ENCODE measurements at places on chromosomes 6 and 20. TPM values are rescaled to one million over a fixed set of nuclear protein-coding genes. Genes with fewer than 3 reads are reported as not detected.
A peak's percentile ranks its signal among the peaks of the same experiment; 100 is the strongest.

The MOG gene
- not detected for total RNA-seq

The TCP11 gene
- 0.56 TPM for total RNA-seq

The TBXT gene
- total RNA-seq = not detected

DNA sequence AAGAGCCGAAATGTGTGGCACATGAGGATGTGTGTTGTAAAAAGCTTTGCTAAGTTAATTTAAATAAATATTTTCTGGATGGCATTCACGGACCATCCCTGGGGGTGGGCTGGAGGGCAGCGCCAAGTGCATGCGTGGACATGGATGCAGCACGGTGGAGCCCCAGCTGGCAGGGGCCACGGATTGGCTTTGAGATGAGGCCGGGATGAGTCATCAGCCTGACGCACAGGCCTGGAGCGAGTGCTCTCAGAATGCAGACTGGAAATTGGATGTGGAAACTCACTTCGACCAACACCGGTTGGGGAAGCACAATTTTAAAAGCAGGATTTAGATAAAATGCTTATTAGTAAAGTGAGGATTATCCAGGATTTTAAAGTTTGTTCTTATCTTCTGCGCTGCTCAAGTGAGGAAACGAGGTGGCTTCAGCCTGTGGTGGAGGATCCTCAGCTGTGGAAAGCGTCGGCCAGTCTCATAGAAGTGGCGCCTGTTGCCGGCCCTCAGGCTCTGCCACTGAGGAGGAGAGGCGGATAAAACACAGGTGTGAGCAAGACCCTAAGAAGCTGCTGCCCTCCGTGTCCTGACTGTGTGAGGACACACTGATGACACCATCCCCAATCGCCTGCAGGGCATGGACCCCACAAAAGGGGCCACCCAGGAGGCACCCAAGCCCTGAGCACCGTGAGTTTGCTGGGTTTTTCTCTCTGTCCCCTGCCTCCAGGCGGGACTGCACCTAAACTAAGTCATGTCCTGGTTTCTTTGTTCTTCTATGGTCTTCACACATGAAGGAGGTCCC, 279.7 kb downstream of the CDH4 start:
- no peak overlapping the region for H3K27ac ChIP-seq
- no peaks in the 10 kb centered on the region for H3K4me1 ChIP-seq
- no peaks in the 10 kb centered on the region for H3K27me3 ChIP-seq
- peak; percentile 46 for DNase-seq

GRCh38 chr20:409697-410559, 1.8 kb downstream of the RBCK1 start:
- no peak overlapping the region for H3K4me3 ChIP-seq
- H3K27ac ChIP-seq = 0 out of 2 replicates have a peak overlapping the region, but pooled peaks have one; percentile 6
- no peak for DNase-seq
- peaks cover 14% of the 10 kb centered on the region for H3K4me1 ChIP-seq

GRCh38 chr6:30542404-30542725, 13.9 kb downstream of the GNL1 start:
- no peaks in the 10 kb centered on the region for H3K4me1 ChIP-seq
- no peak overlapping the region for H3K4me3 ChIP-seq
- no peak for DNase-seq
- no peak overlapping the region for H3K27ac ChIP-seq

DNA sequence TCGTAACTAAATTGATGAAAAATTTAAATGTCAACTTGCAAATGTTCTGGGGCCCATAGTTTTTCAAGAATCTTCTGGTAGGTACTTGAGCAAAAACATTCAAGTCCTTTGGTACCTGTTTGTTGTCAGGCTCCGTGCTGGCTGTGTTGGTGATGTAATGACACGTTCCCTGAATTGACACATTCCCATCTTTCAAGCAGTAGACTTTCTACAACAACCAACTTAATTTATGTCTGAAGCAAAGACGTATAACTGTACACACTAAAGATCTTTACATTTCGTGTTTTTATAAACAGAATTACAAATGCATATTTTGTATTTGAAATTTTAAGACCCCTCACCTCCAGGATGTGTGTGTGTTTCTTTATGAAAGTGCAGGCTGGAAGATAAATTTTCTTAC, 49.5 kb downstream of the NCOA3 start:
- peaks cover 5% of the 10 kb centered on the region for H3K4me1 ChIP-seq
- H3K4me3 ChIP-seq = no peak overlapping the region
- H3K36me3 ChIP-seq = no peaks in the 10 kb centered on the region
- H3K27ac ChIP-seq = no peak overlapping the region
- H3K27me3 ChIP-seq = no peaks in the 10 kb centered on the region
- no peak for DNase-seq

GRCh38 chr20:59403261-59403961, 103.0 kb downstream of the EDN3 start:
- H3K4me3 ChIP-seq = no peak overlapping the region
- peaks cover 12% of the 10 kb centered on the region for H3K27me3 ChIP-seq
- H3K36me3 ChIP-seq = no peaks in the 10 kb centered on the region
- no peak for DNase-seq

DNA sequence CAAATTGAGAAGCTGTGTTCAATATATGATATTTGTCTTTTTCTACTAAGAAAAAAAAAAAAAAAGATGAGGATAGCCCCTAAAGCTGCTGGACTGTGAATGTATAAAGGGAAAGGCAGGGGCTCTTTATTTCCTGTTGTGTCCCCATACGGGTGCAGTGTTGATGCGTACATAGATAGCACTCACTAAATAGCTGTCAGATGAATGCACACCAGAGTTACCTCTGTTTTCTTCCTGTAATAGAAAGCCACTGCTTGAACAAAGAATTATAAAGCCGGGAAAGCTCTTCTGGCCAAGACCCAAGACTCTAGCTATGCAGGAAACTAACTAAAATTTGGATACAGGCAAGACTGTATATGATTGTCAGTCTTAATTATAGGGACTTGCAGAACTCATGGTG, 260.0 kb downstream of the FARS2 start:
- no peak overlapping the region for H3K4me3 ChIP-seq
- H3K36me3 ChIP-seq = no peaks in the 10 kb centered on the region
- DNase-seq = no peak
- H3K27me3 ChIP-seq = no peaks in the 10 kb centered on the region
- H3K4me1 ChIP-seq = no peaks in the 10 kb centered on the region

- peaks cover 5% of the 10 kb centered on the region for H3K4me1 ChIP-seq
- DNase-seq = no peak
- H3K4me3 ChIP-seq = peak overlapping the region; percentile 79
- peaks cover 2% of the 10 kb centered on the region for H3K36me3 ChIP-seq
- no peak overlapping the region for H3K27ac ChIP-seq
Measured at GRCh38 chr20:54209216-54209813, 1.4 kb downstream of the PFDN4 start.

DNA sequence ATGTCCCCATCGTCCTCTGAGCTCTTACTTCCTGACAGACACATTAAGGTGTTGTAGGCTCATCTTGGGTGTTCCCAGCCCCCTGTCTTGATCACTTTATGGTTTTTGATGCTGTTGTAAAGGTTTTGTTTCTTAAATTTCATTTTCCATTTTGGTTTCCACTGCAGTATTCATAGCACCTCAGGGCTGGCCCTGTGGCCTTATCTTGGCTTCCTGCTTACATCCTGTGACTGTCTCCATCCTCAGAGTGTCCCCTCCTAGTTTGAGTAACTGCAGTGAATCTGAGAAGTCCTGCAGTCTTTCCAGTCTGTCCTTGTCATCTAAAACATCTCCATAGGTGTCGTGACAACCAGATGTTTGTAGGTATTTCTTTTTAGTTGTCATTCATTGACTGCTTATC, 50.9 kb downstream of the JARID2 start:
- H3K4me1 ChIP-seq = peaks cover 9% of the 10 kb centered on the region
- H3K27ac ChIP-seq = no peak overlapping the region
- H3K36me3 ChIP-seq = no peaks in the 10 kb centered on the region

DNA sequence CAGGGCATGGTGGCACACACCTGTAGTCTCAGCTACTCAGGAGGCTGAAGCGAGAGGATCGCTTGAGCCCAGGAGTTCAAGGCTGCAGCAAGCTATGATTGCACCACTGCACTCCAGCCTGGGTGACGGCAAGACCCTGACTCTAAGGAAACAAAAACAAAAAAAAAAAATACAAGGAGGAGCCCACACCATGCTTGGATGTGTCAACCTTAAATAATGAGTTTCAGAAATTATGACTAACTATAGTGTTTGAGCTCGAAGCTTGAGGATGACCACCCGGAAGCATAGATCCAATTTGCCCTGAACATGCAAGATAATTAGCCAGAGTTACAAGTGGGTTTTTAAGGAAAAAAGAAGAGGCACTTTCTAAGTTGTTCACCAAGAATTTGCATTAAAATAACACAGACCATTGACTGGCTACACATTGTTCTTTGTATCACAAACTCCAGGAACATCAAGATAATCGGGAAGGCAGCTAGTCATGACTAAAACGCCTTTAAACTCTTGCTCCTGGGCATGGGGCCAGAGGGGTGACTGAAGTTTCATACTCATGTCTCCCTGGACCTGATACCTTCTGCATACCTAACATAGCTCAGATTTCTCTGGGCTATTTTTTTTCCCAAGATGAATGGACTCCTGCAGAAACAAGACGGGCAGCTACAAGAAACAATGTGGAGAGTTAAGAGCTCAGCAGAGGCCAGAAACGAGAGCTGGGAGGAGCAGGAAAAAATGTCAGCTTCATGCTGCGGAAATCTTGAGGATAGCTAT, 289.6 kb downstream of the PREX1 start:
- peaks cover 2% of the 10 kb centered on the region for H3K27me3 ChIP-seq
- peak; percentile 52 for DNase-seq
- no peaks in the 10 kb centered on the region for H3K36me3 ChIP-seq
- H3K27ac ChIP-seq = no peak overlapping the region
- H3K4me3 ChIP-seq = no peak overlapping the region
- no peaks in the 10 kb centered on the region for H3K4me1 ChIP-seq

GRCh38 chr20:48015141-48015910, 230.0 kb upstream of the SULF2 start:
- no peaks in the 10 kb centered on the region for H3K36me3 ChIP-seq
- H3K4me1 ChIP-seq = peaks cover 20% of the 10 kb centered on the region
- no peak overlapping the region for H3K4me3 ChIP-seq
- H3K27me3 ChIP-seq = no peaks in the 10 kb centered on the region

DNA sequence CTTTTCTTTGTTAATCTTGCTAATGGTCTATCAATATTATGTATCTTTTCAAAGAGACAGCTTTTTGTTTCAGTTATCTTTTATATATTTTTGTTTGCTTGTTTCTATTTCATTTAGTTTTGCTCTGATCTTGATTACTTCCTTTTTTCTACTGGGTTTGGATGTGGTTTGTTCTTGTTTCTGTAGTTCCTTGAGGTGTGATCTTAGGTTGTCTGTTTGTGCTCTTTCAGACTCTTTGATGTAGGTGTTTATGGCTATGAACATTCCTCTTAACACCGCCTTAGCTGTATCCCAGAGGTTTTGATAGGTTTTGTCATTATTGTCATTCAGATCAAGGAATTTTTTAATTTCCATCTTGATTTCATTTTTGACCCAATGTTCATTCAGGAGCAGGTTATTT, 26.8 kb upstream of the TNFAIP3 start:
- no peaks in the 10 kb centered on the region for H3K4me1 ChIP-seq
- H3K27ac ChIP-seq = no peak overlapping the region
- H3K36me3 ChIP-seq = no peaks in the 10 kb centered on the region
- no peak for DNase-seq
- H3K4me3 ChIP-seq = no peak overlapping the region

DNA sequence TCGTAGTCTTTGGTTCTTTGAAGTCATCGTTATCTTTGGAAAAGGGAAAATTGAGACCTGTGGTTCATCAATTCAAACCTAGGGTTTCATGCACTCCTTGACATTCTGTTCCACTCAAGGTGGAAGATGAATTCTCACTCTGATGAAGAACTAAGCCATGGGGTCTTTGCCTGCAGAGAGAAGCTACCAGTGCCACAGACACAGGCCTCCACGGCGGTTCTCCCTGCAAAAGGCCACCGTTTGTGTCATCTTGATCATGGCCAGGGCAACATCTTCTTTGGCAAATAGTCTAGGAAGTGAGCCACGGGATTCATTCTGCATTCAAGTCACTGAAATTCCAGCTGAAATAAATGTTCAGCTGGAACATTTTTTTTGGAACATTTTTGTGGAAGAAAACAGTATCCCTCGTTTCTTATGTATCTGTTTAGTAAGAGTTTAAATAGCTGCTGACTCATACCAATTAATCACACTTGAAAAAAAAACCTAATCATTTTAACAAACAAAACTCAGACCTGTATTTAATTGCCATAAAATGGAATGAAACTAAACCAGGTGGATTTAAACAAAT, 206.0 kb upstream of the FOXQ1 start:
- no peak overlapping the region for H3K27ac ChIP-seq
- no peak overlapping the region for H3K4me3 ChIP-seq
- peak; percentile 23 for DNase-seq
- H3K27me3 ChIP-seq = no peaks in the 10 kb centered on the region
- H3K4me1 ChIP-seq = peaks cover 6% of the 10 kb centered on the region

GRCh38 chr6:45477278-45477677, 99.5 kb upstream of the SUPT3H start:
- no peak overlapping the region for H3K27ac ChIP-seq
- H3K27me3 ChIP-seq = no peaks in the 10 kb centered on the region
- H3K4me1 ChIP-seq = peaks cover 9% of the 10 kb centered on the region

DNA sequence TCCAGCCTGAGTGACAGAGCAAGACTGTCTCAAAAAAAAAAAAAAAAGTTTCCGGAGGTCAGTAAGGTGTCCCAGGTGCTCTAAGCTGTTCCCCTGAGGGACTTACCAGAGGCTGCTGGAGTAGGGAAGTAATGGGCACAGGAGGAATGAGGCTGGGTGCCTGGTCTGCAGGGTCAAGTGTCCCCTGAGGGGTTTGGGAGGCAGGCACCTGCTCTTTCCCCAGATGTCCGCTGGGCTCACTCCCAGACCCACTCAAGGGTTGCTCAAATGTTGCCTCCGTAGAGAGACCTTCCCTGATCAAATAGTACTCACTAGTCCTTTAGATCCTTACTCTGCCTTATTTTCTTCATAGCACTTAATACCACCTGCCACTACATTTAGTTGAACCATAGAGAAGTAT, 5.4 kb upstream of the MAPK13 start:
- H3K27me3 ChIP-seq = no peaks in the 10 kb centered on the region
- no peak overlapping the region for H3K27ac ChIP-seq
- peaks cover 23% of the 10 kb centered on the region for H3K4me1 ChIP-seq
- H3K36me3 ChIP-seq = no peaks in the 10 kb centered on the region
- no peak overlapping the region for H3K4me3 ChIP-seq
- DNase-seq = no peak

DNA sequence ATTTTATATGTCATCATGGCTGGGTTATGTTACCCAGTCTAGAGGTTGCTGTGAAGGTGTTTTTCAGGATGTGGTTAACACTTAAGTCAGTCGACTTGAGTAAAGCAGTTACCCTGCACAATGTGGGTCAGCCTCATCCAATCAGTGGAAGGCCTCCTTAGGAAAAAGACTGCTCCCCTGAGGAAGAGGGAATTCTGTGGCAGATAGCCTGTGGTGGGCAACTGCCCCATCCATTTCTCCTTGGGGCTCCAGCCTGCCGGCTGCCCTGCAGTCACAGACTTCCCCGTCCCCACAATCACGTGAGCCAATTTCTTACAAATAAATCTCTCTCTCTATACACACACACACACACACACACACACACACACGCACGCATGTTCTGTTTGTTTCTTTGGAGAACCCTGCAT, 34.5 kb upstream of the MPC1 start:
- H3K4me3 ChIP-seq = no peak overlapping the region
- H3K27me3 ChIP-seq = no peaks in the 10 kb centered on the region
- DNase-seq = no peak
